Osteocyte (in vitro differentiated cells): ENCODE measurements at places on chromosomes 6 and 20.
A peak's percentile ranks its signal among the peaks of the same experiment; 100 is the strongest.

DNA sequence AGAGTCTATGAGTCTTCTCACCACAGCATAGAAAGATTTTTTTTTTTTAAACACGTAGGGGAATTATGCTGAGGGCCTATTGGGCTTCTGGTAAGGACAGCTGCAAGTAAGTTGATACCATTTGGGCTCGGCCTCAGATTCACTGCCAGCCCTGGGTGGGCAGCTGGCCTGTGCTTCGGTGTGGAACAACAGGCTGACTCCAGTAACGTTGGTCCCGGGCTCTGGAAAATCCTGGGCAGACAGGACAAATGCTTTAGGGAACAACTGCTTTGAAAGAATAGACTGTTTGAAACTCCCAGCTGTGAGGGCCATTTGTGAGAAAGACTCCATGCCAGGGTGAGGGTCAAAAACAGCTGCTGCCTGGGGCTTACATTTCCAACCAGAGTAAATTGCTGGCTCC lies 366.5 kb downstream of the QKI start:
- DNase-seq, result peak; percentile 87

DNA sequence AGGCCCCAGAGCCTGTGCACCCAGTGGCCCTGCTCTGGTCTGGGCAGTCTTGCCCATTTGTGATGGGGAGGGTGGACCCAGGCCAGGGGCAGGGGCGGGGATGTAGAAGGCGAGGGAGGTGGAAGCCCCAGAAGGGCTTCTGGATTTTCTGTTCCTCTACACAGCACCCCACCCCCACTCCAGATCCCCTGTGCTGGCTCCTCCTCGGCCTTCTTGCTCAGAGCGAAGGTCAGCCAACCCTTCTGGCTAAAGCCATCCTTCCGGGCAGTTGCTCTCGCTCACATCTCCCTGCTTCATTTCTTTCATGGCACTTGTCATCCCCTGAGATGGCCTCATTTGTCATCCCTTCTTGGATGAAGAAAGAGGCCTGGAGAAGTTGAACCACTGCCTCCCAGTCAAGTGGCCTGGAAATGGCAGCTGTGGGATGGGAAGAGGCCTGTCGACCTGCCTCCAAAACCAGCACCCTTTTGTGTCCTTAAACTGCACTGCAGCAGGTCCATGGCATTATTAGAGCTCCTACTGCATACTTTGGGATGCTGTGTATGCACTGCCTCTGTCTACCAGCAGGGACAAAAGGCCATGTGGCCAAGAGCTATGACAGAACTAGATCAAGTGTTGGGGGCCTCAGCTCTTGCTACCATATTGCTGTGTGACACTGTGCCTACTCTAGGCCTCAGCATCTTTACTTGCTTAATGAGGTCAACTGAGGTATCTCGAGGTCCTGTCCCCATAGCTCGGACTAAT lies 19.9 kb downstream of the PEDS1 start:
- no peak for DNase-seq

GRCh38 chr6:73704260-73704659 lies 8.3 kb downstream of the CD109 start:
- no peak for DNase-seq

GRCh38 chr6:156508923-156509322 lies 268.3 kb upstream of the ARID1B start:
- no peak for DNase-seq

DNA sequence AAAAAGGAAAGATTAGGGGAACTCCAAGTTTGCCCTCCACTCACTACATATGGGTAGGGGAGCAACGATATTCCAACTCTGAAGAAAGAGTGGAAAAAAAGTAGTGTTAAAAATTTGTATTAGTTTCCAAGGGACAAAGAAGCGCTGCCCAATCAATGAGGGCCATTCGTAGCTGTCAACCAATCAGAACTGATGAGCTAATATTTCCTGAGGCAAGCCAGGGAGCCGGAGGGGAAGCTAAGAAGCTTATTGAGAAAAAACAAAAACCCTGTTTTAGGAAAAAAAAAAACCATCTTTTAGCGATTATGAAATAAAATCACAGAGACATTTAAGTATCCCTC lies 59.5 kb downstream of the TRIM38 start:
- no peak for DNase-seq

DNA sequence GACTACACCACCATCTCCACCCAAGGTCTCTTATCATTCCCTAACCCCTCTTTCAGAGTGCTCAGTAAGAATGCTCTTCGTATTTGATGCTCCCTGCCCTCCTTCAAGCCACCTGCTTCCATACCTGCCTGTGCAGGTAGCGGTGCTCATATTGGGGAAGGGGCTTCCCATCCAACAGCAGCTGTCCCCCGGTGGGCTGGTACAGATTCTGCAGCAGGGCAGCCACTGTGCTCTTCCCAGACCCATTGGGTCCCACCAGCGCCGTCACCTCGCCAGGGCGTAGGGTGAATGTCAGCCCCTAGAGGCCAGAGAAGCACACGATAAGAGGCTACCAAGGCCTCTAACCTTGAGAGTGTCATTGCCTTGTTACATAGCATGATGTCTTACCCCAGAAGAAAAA lies 3.9 kb upstream of the PSMB8 start:
- DNase-seq, result no peak

GRCh38 chr20:49267327-49267726 lies 10.5 kb downstream of the ZNFX1 start:
- no peak for DNase-seq

GRCh38 chr20:18650224-18650623 lies 62.4 kb downstream of the DTD1 start:
- DNase-seq, result no peak

- DNase-seq, result no peak
Measured at GRCh38 chr20:10662151-10662550, 11.6 kb downstream of the JAG1 start.

DNA sequence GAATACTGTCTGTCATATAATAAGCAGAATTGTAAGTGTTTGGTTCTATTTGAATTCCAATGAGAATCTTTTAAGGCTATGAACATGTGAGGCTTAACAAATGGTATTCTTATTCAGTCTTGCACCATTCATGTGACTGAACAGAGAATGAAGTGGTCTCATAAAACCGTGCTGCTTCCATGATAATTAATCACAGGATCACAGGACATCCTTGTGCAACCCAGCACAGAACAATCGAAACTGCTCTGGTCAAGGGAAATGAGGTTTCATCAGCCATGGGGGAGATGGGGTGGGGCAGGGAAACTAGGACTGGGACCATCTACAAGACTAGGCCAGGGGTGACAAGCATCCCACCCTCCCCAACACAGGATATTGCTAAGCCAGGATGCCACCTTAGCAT lies 6.0 kb downstream of the PPIL6 start:
- DNase-seq, result no peak
